ENCODE measurements at places on chromosomes 6 and 20.

GRCh38 chr20:1876975-1877608, 18.1 kb upstream of the SIRPA start:
- DNase-seq, result no peak

- no peak for DNase-seq
Observed at GRCh38 chr6:159997498-159998101, 28.7 kb downstream of the IGF2R start.

- no peak for DNase-seq
Observed at GRCh38 chr6:44554861-44555260, 167.4 kb downstream of the CDC5L start.

- no peak for DNase-seq
Observed at GRCh38 chr6:105769987-105770386, 316.1 kb upstream of the PRDM1 start.

GRCh38 chr20:14700639-14700960, 363.2 kb upstream of the FLRT3 start:
- DNase-seq, result no peak

DNA sequence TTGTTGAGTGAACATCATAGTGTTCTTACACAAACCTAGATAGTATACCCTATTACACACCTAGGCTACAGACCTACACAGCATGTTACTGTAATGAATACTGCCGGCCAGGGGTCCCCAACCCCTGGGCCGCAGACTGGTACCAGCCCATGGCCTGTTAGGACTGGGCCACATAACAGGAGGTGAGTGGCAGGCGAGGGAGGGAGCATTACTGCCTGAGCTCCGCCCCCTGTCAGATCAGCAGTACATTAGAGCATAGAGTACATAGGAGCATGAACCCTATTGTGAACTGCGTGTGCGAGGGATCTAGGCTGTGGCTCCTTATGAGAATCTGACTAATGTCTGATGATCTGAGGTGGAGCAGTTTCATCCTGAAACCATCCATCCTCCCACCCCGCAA, 126.3 kb downstream of the PRND start:
- no peak for DNase-seq

GRCh38 chr6:148109732-148110131, 232.9 kb upstream of the SASH1 start:
- no peak for DNase-seq

GRCh38 chr6:123118811-123119210, 122.8 kb downstream of the CLVS2 start:
- no peak for DNase-seq

DNA sequence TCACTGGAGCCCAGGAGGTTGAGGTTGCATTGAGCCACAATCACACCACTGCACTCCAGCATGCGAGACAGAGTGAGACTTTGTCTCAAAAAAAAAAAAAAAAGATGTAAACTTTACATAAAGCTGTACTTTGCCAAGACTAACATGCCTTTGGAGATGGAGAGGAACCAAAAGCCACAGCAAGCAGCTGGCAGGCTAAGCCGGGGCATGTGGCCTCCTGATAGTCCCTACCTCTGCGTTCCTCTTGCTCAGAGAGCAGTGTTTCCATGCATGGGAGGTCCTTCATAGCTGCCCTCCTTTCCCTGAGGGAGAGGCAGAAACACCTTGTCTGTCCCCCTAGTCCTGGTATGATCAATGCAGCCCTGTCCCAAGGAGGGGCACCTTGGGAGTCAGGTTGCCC, 35.2 kb downstream of the SPATA2 start:
- DNase-seq, result no peak

Data from activated CD4-positive, alpha-beta T cell treated with anti-CD3 and anti-CD28 coated beads for 36 hours (primary cell).